Subcutaneous adipose tissue (tissue), 4 donors: ENCODE measurements at places on chromosomes 13 and 19. TPM values are rescaled to one million over a fixed set of nuclear protein-coding genes. Genes with fewer than 3 reads are reported as not detected.

The LYL1 gene
- total RNA-seq: 24.8 TPM

The LACC1 gene
- 12.4 TPM for total RNA-seq

The SERTM1 gene
- total RNA-seq: 1.1 TPM

The NLRP7 gene
- not detected for total RNA-seq

The MATK gene
- 2.4 TPM for total RNA-seq

The FGF21 gene
- not detected for total RNA-seq

The GNA15 gene
- total RNA-seq: 18.5 TPM

The APOC1 gene
- total RNA-seq: 394 TPM

The ZNF460 gene
- total RNA-seq: 54.3 TPM

The THAP8 gene
- 9.0 TPM for total RNA-seq

The SLITRK5 gene
- not detected for total RNA-seq

The PDE4C gene
- not detected for total RNA-seq

The HIPK4 gene
- total RNA-seq: 0.22 TPM

The ZNF829 gene
- 3.5 TPM for total RNA-seq

The CCL25 gene
- total RNA-seq: not detected

The DCLK1 gene
- total RNA-seq: 116 TPM

The TEX101 gene
- total RNA-seq: not detected

The C19orf18 gene
- 0.68 TPM for total RNA-seq

The ERVK3-1 gene
- 41.3 TPM for total RNA-seq

The MTUS2 gene
- not detected for total RNA-seq

The CEACAM8 gene
- total RNA-seq: not detected

The DCAF15 gene
- total RNA-seq: 11.9 TPM

The OR4F17 gene
- total RNA-seq: not detected

The CYP2A6 gene
- total RNA-seq: not detected

The SIAH3 gene
- total RNA-seq: not detected

The SCN1B gene
- 18.1 TPM for total RNA-seq

The COL4A2 gene
- 849 TPM for total RNA-seq

The CGB2 gene
- not detected for total RNA-seq

The KIR2DL4 gene
- total RNA-seq: not detected

The FGF14 gene
- total RNA-seq: 3.6 TPM

The TMEM150B gene
- 12.2 TPM for total RNA-seq

The METTL21C gene
- total RNA-seq: not detected

The BORA gene
- total RNA-seq: 4.1 TPM

The ALOX5AP gene
- 6.6 TPM for total RNA-seq

The EIF3K gene
- total RNA-seq: 531 TPM

The GRIN3B gene
- total RNA-seq: not detected

The ZNF799 gene
- 6.6 TPM for total RNA-seq

The MYPOP gene
- total RNA-seq: 2.1 TPM

The SELENOV gene
- not detected for total RNA-seq

The ZNF432 gene
- total RNA-seq: 9.5 TPM

The CDX2 gene
- total RNA-seq: not detected
